Ascending aorta (tissue), 2 donors: ENCODE measurements at places on chromosomes 3 and 15. TPM values are rescaled to one million over a fixed set of nuclear protein-coding genes. Genes with fewer than 3 reads are reported as not detected.
A peak's percentile ranks its signal among the peaks of the same experiment; 100 is the strongest.

- no peak for DNase-seq
Observed at GRCh38 chr15:68328443-68328842, 50.9 kb downstream of the FEM1B start.

The NLGN1 gene
- 5.2 TPM for total RNA-seq

DNA sequence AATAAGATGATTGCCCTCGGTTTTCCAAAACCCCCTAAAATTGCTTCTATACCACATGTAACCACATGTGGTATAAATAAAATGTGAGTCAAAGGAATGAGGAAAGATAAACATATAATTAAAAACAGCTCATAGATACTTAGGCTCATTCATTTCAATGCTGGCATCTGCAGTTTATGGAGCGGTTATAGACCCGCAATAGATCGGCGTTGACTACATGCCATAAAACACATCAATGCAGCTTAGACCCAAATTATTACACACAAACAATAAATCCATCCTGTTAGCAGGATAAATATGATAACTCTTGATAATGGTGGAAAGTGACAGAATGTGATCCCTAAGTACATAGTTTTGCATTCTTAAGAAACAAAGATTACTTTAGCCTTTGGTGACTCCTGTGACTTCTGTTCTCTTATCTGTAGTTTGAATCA is 143.7 kb downstream of the NR2F2 start:
- no peak for DNase-seq

The CD200R1 gene
- not detected for total RNA-seq

DNA sequence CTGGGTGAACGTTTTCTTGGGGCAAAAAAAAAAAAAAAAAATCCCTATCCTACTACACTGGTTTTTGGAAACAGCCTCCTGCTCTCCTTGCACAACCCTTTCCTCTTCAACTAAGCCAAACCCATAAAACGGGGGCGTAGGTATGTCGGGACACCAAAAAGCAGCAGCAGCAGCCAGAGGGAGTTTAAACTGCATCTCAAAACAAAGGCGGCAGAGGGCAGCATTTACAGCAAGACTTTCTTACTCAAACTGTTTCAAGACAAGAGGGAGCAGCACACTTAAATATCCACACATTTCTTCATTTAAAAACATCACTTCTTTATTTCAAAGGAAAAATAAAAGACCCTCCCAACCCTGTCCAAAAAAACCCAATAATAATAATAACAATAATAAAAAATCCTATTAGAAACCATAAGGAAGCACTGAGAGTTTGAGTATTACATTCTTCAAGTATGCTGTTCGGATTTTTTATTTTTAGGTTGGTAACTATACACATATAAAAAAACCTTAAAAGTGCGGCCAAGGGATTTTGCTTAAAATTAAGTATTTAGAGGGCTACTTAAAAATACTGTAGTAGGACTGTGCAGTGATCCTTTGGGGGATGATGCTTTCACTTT is 43.9 kb upstream of the PLXND1 start:
- peak; percentile 12 for DNase-seq

The KBTBD13 gene
- total RNA-seq, result 0.21 TPM

The PLAAT1 gene
- total RNA-seq, result not detected

The IL20RB gene
- not detected for total RNA-seq

The C2CD4B gene
- 100 TPM for total RNA-seq

DNA sequence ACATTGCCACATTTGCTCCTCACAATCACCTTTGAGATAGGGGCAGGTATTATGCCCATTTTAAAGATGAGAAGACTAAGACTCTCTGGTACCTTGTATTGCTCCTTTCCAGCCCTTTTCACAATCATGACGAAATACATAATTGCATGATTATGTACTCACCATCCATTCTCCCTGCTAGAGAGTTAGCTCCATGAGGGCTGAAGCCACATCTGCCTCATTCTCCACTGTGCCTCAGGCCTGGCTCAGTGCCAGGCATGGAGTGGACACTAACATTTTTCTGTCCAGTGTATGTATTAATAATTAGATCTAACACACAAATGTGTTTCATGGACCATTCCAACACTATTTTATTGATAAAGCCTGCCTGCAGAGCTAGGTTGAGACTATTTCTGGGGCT is 191.4 kb downstream of the MINAR1 start:
- no peak for DNase-seq

The ALS2CL gene
- total RNA-seq, result 49.0 TPM

The FEZF2 gene
- total RNA-seq, result not detected

The PRR20G gene
- total RNA-seq, result not detected

The GP9 gene
- total RNA-seq, result not detected

The CA12 gene
- total RNA-seq, result 10.7 TPM

- no peak for DNase-seq
Observed at GRCh38 chr3:116716490-116716889, 6.9 kb downstream of the TUSC7 start.

- DNase-seq, result no peak
Observed at GRCh38 chr3:29310865-29311264, 30.0 kb downstream of the RBMS3 start.

The CTXN2 gene
- total RNA-seq, result not detected

GRCh38 chr3:9021271-9022009 is 58.2 kb upstream of the RAD18 start:
- peak; percentile 53 for DNase-seq

DNA sequence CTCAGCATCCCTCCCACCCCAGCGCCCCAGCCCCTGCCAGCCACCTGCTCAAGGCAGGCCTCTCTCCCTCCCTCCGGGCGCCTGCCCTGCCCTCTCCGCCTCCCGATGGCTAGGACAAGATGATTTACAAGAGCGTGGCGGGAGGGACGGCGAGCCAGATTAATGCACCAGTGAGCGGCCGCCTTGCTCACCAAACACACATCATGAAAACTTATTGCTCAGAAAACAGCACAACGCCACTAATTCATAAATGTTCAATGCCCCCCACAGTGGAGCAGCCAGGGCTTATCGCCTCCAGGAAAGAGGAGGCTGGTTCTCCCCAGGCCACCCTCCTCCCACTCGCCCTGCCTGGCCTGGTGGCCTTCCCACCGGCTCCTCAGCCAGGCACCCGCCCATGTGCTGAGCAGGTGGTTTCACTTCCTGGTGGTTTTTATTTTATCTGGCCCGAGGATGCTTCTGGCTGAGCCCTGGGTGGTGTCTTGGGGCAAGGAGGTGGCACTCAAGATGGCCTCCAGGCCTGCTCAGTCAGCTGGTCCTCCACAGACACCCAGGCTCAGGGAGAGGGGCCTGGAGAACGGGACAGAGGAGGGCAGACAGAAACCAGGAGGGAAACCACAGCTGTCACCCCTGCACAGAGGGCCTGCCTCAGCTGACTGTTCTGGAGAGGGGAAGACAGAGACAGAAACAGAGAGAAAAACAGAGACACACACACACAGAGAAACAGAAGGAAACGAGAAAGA is 284.9 kb downstream of the UACA start:
- DNase-seq, result no peak

DNA sequence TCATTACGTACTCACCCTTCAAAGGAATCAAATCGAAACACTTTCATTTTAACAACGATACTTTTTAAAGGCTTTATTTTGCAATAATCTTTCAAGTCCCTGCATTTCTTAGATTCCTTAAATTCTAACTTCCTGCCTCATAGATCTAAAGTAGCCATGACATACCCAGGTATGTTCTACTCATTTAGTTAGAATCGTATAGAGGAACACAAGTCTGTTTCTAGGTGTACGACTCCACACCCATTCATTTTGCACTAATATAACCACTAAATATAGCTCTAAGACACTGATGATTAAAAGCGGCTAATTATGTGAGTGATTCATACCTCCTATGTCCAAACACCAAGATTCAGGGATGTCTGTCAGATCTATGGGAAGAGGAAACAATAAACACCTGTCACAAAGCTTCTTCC is 1.3 kb downstream of the ATP13A3 start:
- DNase-seq, result no peak

The GPR176 gene
- total RNA-seq, result 99.1 TPM

DNA sequence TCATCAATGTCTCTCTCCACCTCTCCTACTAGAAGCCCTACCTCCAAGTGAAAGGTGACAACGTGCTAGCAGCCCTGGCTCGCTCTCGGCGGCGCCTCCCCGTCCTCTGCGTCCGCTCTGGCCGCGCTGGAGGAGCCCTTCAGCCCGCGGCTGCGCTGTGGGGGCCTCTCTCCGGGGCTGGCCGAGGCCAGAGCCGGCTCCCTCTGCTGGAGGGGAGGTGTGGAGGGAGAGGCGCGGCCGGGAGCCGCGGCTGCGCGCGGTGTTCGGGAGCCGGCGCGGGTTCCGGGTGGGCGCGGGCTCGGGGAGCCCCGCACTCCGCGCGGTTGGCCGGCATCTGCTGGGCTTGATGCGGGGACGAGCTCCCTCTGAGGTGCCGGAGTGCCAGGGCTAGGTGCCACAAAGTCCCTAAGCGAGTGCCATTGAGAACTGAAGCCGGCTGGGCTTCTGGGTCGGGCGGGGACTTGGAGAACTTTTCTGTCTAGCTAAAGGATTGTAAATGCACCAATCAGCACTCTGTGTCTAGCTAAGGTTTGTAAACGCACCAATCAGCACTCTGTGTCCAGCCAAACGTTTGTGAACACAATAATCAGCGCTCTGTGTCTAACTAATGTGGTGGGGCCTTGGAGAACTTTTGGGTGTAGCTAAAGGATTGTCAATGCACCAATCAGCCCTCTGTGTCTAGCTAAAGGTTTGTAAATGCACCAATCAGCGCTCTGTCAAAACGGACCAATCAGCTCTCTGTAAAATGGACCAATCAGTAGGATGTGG is 84.8 kb upstream of the ARRDC4 start:
- DNase-seq, result no peak

DNA sequence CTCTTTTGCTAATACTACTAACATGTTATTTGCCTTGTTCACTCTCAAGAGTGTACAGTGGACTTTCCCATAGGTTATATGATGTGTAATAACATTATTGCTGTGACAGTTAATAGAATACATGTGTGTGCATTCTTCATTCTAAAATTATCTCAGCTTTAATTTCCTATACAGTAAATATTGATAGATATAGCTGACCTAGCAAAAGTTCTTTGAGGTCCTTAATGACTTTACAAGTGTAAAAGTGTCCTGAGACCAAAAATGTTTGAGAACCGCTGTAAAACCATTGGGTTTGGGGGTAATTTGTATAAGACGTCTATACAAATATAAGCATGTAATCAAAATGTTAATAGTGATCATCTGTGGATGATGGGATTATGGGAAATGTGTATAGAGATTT is 469.5 kb upstream of the PROK2 start:
- no peak for DNase-seq

DNA sequence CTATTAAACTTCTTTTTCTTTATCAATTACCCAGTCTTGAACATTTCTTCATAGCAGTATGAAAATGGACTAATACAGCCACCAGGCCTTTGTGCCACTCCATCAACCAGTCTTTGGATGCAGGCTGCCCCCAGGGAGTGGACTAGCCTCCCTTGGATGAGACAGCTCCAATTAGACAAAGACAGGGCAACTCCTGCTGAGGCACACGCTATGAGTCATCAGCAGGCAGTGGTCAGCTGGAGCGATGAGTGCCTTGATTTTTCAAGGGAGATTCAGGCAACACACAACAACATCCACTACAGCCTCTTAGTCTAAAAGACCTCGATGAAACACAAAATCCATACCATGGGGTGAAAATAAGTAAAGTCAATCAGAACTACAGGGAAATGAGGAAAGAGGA is 160.1 kb downstream of the ARRDC4 start:
- no peak for DNase-seq

DNA sequence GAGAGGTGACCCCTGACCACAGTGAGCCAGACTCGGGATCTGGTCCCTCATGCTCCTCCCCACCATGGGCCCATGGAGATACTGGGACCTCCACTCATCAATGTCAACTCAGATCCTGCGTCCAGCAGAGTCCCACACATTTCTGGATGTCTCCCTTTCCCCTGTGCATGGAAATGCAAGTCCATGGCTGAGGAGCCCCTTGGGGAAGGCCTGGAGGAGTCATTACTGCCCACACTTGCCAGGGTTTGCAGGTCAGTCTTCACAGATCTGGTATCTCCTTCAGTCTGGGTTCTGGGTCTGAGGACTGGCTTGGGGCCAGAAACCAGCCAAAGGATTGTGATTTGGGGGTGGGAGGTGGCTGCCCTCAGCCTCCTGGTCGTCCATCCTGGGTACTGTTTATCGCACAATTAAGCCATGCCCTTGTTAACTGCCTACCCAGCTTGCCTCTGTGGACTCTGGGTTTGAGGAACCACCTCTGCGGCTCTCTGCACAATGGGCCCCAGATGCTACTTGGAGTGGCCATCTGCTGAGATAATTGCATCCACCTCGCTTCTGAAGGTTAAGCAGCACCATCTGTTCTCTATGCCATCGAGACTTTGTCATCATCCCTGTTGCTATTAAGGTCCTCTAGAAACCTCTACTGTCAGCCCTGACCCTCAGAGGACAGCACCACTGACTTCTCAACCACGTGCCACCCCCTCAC is 49.9 kb upstream of the KLF13 start:
- no peak for DNase-seq

- no peak for DNase-seq
Observed at GRCh38 chr3:107705046-107705445, 182.3 kb downstream of the BBX start.

GRCh38 chr3:140091143-140091542 is 156.2 kb downstream of the CLSTN2 start:
- DNase-seq, result no peak

DNA sequence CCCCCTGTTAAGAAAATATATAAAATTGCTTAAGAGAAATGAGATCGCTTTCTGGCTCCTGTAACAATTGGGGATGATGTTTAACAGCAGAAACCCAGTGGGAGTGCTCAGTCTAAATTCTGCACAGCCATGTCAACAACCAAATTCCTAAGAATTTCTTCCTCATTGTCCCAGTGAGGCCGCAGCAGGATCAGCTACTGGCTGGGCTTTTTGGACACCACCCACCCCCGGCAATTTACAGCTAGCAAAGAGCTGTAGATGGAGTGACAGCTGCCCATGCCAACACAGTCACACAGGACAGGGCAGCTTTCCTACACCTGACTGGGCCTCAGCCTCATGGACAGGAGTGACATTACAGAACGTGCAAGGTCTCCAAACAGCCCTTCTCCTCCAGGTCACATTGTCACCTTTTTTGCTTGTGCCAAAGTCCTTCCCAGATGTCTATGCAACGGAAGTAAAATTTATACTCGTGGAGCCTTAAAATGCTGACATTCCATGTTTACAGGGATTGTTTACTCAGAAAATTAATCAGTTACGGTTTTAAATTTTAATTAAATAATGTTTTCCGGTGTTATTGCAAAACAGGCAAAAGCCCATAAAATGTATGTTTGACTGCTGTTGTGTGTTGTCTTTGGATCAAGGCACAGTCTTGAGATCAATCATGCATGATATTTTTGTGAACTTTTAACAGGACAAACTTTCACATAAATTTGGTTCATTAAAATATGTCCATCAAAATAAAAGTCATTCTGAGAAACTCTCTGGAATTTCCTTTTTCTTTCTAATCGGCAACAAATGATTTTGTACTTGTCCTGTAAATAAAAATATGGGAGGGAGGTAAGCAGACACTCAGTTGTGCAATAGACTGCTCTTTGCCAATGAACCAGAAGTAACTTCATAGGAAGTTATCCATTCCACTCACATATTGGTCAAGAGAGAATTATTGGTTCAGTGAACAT is 943.2 kb downstream of the MCTP2 start:
- no peak for DNase-seq

The TGFBR2 gene
- total RNA-seq, result 343 TPM
